ENCODE measurements at places on chromosomes 1 and 21.

DNA sequence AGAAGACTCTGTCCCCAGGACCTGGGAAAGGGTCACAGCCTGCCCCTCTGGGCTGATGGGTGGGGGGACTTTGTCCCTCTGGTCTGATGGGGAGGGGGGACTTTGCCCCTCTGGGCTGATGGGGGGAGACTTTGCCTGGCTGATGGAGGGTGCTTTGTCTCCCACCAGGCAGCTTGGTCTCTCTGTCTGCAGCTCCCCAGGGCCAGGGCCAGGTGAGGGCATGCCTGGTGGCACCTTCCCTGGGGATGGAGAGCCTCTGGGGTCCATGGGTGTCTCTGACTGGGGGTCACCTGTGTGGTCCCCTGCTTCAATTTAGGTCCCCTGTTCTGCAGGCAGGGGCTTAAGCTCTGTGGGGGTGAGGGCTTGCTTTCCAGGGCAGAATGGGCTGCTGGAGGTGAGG lies 23.5 kb upstream of the TTC34 start:
- DNase-seq, result no peak

- no peak for DNase-seq
These were observed 37.9 kb downstream of the WNT4 start for GRCh38 chr1:22104865-22105437.

GRCh38 chr1:240522122-240522822 lies 89.7 kb downstream of the GREM2 start:
- no peak for DNase-seq

DNA sequence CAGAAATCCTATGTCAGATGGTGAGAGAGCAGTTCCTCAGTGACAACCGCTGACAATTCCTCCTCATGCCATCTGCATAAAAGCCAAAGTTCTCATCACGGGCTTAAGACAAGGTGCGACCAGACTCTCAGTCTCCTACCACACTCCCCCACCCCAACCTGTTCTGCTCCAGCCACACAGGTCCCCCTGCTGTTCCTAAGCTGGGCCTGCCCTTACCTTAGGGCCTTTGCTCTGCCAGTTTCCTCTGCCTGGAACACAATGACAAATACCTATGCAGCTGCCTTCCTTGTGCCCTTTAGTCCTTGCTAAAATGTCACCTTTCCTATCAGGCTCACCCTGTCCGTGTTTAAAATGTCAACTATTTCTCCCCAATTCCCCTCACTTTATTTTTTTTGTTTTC lies 382.2 kb downstream of the NTNG1 start:
- no peak for DNase-seq
